ENCODE measurements at places on chromosomes 12 and 14.

DNA sequence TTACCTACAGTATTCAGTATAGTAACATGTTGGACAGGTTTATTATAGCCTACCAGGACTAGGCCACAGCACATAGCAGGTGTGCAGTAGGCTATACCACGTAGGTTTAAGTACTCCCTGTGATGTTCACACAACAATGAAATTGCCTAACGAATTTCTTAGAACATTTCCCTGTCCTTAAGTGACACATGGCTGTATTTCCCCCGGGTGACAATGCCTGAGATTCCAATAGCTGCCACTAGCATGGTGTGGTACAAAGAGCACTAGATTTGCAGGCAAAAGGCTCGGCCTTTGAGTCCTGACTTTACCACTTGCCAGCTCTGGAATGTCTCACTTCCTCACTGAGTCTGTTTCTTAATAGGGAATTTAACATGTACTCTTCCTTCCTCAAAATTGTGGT, 19.7 kb downstream of the PTPN21 start:
- DNase-seq = no peak
- H3K4me1 ChIP-seq = no peaks in the 10 kb centered on the region
- H3K27me3 ChIP-seq = no peaks in the 10 kb centered on the region
- 0 out of 2 replicates have a peak, but pooled peaks cover 3% of the 10 kb centered on the region for H3K36me3 ChIP-seq

DNA sequence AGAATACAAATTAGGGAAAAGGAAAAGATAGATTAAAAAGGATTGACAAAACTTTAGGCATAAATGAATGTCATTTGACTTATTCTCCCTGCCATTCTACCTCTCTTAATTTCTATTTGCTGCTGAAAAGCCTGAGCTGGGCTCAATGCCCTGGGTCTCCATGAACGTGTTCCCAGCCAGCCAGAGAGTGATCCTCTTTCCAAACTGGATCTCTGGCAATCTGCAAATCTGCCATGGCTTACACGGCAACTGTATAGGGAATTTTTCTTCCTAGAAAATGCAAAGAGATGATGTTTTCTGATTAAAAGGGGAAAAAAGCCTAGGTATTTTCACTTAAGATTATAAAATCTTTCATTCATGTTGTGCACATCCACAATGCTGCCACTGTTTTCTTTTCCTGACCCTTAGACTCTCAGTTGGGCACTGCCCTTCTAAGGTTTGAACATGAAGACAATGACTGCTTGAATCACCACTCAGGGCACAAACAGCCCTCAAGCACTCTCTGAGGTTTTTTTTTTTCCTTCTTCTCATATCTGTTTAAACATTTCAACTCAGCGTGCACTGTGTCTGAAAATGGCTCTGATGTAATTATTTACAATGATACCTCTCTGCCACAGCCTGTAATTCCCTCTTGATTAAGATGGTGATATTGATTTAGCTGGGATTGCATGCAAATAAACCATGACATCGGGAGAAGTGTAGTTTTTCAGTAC, 60.3 kb downstream of the DACT1 start:
- no peaks in the 10 kb centered on the region for H3K36me3 ChIP-seq
- DNase-seq = peak; percentile 40
- peaks cover 69% of the 10 kb centered on the region for H3K27me3 ChIP-seq

GRCh38 chr14:22065347-22065746, 391.7 kb upstream of the OR4E1 start:
- no peak for DNase-seq
- no peak overlapping the region for H3K27ac ChIP-seq
- H3K4me3 ChIP-seq = no peak overlapping the region

DNA sequence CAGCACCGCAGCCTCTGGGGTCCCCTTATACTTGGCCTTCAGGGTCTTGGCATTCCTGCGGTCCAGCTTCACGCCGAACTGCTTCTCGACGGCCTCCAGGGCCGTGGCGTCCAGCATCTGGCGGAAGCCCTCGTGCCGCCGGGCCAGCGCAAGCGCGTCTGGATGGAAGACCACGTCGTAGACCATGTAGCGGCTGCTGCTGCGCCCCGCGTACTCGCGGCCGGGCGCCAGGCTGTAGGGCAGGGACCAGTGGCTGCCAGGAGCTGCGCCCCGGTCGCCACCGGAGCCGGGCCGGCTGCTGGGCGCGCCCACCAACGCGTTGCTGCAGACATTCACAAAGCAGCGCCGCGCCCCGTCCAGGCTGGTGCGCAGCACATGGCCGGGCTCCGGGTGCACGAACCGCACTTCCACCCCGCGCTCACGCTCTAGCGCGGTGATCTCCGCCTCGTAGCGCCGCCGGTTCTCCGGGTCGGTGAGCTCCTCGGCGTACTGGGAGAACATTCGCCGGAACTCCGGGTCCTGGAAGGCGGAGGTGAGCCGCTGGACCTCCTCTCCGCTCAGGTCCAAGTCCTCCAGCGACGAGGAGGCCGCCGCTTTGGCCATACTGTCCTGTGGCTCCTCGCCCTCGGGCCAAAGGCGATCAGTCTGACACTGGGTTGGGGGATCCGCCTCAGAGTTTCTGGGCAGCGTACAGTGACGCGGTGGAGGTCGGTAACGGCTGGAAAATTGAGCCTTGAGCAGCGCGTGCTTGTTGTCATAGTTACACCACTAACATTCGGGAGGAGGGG, at the start of gene DNAAF2:
Gene DNAAF2 (minus strand): TSS at position 698 of the 788 bp plus-strand sequence. CDS start 95 bp downstream, at position 603.
- peaks cover 20% of the 10 kb centered on the region for H3K36me3 ChIP-seq
- H3K4me3 ChIP-seq = peak within 1 kb of the TSS; percentile 71
- no peaks in the 10 kb centered on the region for H3K27me3 ChIP-seq
- peak; percentile 74 for DNase-seq
- H3K4me1 ChIP-seq = peaks cover 28% of the 10 kb centered on the region

DNA sequence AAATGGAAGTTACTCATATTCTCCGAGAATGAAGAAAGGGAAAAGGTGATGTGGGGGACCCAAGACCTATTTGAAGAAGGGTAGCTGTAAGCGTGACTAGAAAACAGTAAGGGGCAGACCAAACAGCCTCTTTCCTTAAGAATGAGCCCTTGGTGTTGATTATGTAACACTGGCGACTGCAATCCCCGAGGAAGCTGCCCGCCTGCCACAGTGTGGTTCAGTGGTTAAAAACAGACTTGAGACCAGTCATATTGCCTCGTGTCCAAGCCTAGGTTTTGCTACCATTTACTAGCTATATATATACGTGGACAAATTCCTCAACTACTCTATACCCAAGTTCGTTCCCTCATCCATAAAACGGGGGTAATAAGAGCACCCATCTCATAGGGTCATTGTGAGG, 49.1 kb downstream of the SSPN start:
- peak overlapping the region; percentile 94 for H3K27ac ChIP-seq
- no peak overlapping the region for H3K4me3 ChIP-seq
- H3K4me1 ChIP-seq = peaks cover 67% of the 10 kb centered on the region
- no peak for DNase-seq
- H3K27me3 ChIP-seq = no peaks in the 10 kb centered on the region
- H3K36me3 ChIP-seq = no peaks in the 10 kb centered on the region

GRCh38 chr12:89340861-89341260, 11.4 kb downstream of the DUSP6 start:
- no peak overlapping the region for H3K4me3 ChIP-seq
- no peaks in the 10 kb centered on the region for H3K36me3 ChIP-seq
- H3K27ac ChIP-seq = no peak overlapping the region
- H3K4me1 ChIP-seq = no peaks in the 10 kb centered on the region

DNA sequence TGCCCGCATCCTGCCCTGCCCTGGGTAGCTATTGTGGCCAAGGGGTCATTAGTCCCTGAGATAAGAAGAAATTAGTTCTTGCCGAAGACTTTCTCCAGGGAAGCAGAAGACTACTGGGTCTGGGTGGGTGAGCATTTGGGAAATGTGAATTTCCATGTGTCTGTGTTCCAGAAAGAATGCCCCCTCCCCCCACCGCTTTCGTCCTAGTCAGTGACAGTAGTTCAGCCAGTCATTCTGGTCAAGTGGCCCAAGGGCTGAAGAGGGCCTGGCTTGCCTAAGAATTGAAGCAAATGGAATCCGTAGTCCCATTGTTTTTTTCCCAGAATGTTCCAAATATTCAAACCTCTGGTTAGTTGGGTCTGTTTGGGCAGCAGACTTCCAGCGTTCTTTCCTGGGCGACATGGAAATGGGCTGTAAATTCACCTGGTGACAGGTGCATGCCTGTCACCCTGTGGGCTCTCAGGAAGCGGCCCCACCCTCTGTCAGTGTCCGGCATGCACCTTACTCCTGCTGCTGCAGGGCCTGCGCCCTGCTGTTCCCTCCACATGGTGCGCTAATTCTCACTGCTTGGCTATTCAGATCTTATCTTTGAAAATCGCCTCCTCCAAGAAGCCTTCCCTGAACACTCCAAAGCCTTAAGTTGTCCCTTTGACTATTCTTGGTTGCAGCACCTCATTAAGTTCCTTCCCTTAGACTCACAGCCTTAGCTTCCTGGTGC, 1.4 kb upstream of the RFLNA start:
- H3K4me1 ChIP-seq = no peaks in the 10 kb centered on the region
- DNase-seq = no peak
- no peak overlapping the region for H3K4me3 ChIP-seq
- no peaks in the 10 kb centered on the region for H3K36me3 ChIP-seq
- H3K27ac ChIP-seq = no peak overlapping the region
- H3K27me3 ChIP-seq = peaks cover 81% of the 10 kb centered on the region

GRCh38 chr14:105503935-105504692, 13.1 kb downstream of the TEDC1 start:
- H3K4me1 ChIP-seq = no peaks in the 10 kb centered on the region
- H3K4me3 ChIP-seq = no peak overlapping the region
- DNase-seq = no peak
- H3K27me3 ChIP-seq = no peaks in the 10 kb centered on the region

DNA sequence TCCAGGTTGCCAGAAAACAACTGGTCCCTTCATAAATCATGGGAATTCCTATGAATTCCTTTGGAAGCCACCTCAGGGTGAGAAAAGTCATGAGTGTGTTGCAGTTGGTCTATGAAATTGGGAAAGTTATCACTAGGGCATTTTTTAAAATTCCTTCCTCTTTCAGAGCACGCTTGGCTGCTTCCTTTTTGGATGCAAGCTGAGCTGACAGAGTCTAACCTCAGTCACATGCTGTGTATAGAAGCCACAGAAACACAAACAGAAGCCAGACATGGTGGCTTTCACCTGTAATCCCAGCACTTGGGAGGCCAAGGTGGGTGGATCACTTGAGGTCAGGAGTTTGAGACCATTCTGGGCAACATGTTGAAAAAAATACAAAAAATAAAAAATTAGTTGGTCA, 21.7 kb upstream of the HELB start:
- H3K4me1 ChIP-seq = no peaks in the 10 kb centered on the region
- H3K36me3 ChIP-seq = no peaks in the 10 kb centered on the region
- peaks cover 23% of the 10 kb centered on the region for H3K27me3 ChIP-seq
- no peak for DNase-seq

GRCh38 chr12:40325349-40325960, 100.7 kb downstream of the LRRK2 start:
- H3K27me3 ChIP-seq = peaks cover 29% of the 10 kb centered on the region
- peak; percentile 58 for DNase-seq
- no peak overlapping the region for H3K4me3 ChIP-seq
- no peak overlapping the region for H3K27ac ChIP-seq

DNA sequence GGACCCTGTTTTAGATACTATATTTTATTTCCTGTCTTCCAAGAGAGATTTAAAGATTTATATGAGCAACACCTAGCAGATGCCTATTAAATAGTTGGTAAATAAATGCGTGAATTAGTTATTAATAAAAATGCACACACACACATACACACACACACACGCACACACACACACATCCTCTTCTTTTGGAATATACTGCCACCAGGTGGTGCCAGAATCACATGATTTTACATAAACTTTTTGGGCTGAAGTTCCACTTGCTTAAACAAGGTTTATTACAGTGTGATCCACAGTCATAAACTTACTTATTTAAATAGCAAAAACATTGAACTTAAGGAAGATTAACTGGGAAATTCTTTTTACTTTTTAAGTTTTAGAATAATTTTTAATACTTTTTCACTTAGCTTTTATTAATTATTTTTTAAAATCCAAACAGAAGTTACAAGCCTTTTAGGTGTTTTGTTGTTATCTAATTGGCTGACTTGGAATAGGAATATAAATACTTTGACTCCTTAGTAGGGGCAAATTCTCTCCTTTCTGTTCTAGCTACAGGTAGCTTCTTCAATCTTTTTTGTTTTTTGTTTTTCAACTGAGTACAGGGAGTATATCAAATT, 17.5 kb downstream of the RAD51B start:
- H3K27ac ChIP-seq = no peak overlapping the region
- DNase-seq = peak; percentile 86
- peaks cover 7% of the 10 kb centered on the region for H3K4me1 ChIP-seq
- no peaks in the 10 kb centered on the region for H3K27me3 ChIP-seq

DNA sequence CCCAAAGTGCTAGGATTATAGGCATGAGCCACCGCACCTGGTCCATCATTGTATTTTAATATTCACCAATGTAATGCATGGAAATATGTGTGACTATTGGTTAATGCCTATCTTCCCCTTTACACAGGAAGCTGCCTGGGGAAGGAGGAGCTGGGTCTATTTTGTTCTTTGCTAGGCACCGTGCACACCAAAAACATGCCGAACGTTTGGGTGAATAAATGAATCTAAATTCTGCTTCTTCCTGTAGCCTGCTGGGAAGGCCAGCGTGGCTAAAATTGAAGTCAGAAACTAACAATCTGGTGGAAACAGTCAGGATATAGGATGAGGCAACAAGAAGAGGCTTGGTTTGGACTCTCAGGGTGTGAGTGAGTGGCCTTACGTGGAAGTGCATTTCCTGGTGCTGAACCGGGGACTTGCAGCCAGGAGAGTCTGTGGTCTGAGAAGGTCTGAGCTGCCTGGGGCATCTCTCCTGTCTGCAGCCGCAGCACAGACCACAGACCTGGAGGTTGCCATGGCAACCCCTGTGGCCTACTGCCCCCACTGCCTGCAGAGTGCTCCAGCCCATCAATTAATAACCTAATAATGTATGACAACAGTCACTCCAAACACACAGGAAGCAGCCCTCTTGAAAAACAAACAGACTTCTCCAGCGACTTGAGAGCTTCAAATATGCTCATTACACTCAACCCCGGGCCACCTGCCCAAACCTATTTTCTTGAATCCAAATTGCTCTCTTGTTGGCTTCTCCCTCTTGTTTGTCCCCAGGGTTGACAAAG, 5.5 kb upstream of the GPR68 start:
- no peaks in the 10 kb centered on the region for H3K27me3 ChIP-seq
- no peaks in the 10 kb centered on the region for H3K36me3 ChIP-seq
- no peak overlapping the region for H3K4me3 ChIP-seq
- 0 out of 2 replicates have a peak overlapping the region, but pooled peaks have one; percentile 19 for H3K27ac ChIP-seq

DNA sequence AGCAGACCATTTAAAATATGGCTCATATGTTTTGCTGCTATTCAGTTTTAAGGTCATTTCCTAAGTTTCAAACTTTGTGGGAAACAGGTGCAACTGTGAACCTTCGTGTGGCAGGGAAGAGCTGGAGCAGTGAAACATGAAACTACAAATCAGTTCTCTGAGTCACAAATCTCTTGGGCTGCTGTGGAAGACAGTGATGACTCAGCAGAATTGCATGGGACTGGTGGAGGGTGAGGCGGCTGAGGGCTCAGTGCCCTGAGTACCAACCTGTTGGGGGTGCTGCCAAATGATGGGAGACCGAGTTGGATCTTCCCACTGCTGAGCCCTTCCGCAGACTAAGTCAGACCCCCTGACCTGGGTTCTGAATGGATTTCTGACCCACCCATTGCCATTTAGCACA, 8.4 kb upstream of the CALM1 start:
- no peak overlapping the region for H3K4me3 ChIP-seq
- H3K4me1 ChIP-seq = peaks cover 37% of the 10 kb centered on the region

- H3K27me3 ChIP-seq = no peaks in the 10 kb centered on the region
- H3K4me3 ChIP-seq = peak overlapping the region; percentile 21
- DNase-seq = peak; percentile 89
- H3K27ac ChIP-seq = peak overlapping the region; percentile 7
These were observed 88.4 kb downstream of the TMCC3 start for GRCh38 chr12:94561943-94562411.
